Stimulated activated CD8-positive, alpha-beta memory T cell treated with anti-CD3 and anti-CD28 coated beads, Interleukin-4, amount 100 ng/mL, for 4 hours (primary cell): ENCODE measurements at places on chromosomes 3 and 15.

DNA sequence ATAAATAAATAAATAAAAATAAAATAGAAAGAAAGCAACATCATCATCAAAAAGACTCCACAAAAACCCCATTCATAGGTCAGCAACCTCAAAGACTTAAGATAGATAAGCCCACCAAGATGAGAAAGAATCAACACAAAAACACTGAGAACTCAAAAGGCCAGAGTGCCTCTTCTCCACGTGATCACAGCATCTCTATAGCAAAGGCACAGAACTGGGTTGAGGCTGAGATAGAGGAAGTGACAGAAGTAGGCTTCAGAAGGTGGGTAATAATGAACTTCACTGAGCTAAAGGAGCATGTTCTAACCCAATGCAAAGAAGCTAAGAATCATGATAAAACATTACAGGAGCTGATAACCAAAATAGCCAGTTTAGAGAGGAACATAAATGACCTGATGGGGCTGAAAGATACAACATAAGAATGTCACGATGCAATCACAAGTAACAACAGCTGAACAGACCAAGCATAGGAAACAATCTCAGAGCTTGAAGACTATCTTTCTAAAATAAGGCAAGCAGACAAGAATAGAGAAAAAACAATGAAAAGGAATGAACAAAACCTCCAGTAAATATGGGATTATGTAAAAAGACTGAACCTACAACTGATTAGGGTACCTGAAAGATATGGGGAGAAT, 26.4 kb downstream of the GNB5 start:
- no peak for DNase-seq

- no peak for DNase-seq
Observed at GRCh38 chr3:175704366-175705055, 845.4 kb downstream of the NAALADL2 start.

GRCh38 chr3:32577174-32577573, 6.5 kb upstream of the DYNC1LI1 start:
- no peak for DNase-seq

GRCh38 chr3:99023590-99024192, 122.2 kb upstream of the DCBLD2 start:
- no peak for DNase-seq

DNA sequence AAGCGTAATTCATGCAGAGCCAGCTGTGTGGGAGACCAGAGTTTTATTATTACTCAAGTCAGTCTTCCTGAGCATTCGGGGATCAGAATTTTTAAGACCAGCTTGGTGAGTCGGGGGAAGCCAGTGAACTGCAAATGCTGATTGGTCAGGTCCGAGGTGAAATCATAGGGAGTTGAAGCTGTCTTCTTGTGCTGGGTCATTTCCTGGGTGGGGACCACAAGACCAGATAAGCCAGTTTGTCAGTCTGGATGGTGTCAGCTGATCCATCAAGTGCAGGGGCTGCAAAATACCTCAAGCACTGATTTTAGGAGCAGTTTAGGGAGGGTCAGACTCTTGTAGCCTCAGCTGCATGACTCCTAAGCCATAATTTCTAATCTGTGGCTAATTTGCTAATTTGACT, 228.1 kb upstream of the ATP10A start:
- no peak for DNase-seq

DNA sequence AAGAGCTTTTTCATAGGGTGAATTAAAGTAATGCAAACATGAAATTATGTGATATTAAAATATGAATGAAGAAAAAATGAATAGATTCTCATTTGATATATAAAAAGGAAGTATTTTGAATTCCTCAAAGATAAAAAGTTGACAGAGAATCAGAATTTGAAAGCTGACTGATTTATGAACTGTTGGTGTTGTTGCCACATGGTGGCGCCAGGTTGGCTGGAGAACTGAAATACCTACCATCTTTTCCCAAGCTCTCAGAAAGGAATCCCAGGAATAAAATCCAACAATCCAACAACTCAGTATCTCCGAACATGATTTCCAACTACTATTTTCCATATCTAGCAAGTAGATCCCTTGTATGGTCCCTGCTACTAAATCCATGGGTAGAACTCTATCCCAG, 3.1 kb downstream of the MYRIP start:
- DNase-seq: no peak

DNA sequence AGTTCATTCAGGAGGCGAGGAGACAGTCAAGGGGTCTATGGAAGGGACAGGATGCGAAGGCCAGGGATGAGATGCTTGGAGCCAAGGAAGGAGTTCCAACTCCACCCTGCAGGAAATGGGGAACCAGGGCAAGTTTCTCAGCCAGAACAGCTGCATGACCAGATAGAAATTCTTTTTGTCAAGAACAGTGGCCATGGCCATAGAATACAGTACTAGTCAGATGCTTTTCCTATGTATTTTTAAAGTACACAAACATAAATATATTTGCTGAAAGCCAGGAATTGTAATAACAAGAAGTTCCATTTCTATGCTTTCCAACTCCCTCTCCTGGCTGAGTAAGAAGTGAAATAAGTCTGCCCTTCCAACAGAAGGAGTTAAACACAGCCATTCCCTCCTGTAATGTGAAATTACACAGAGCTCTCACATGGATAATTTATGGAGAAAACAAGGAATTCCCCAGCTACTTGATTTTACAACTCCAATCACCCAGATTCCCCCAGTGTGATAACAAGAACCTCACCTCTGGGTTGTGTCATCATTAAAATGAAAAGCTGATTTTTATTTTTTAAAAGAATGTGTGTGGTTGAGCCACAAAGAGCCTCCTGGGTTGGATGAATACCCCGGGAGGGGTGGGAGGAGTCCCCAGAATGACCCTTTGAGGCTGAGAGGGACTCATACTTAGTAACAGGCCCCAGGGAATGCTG, 124.6 kb upstream of the ARHGEF3 start:
- DNase-seq: no peak

DNA sequence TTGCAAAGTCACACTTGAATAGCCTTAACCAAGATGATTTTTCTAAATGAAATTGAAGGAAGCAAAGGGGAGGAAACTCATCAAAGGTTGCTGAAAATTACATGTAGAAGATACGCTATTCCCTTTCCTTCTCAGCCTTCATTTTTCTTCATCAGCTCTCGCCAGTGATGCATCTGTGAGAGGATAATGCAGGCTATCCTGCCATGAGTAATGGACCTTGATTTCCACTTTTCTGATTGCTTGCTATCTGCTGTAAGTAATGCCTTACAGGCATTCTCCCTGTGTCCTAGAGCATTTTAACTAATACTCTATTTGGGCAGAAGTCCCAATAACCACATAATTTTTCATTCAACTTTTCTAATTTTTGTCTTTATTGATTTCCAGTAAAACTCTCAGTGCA, 162.6 kb downstream of the BBX start:
- DNase-seq: no peak

GRCh38 chr3:132318451-132318850, 1.2 kb downstream of the ACP3 start:
- no peak for DNase-seq

DNA sequence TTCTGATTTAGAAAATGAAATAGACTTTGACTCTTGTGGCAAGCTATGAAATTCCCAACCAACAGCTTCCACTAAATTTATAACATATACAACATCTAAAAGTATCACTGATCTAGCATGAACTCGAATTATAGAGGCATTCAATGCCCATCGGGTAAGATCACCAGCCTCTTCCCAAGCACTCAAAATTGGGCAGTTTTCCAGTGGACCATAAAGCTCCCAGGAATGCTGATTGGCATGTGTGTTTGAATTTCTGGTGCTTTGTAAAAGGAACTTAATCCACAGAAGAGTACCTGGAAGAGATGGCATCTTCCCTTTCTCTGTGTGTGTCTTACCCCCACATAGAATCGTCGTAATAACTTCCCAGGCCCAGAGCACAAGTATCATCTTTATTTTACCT, 10.0 kb downstream of the LRTM1 start:
- no peak for DNase-seq

GRCh38 chr15:47870956-47871625, 153.8 kb downstream of the SEMA6D start:
- no peak for DNase-seq

DNA sequence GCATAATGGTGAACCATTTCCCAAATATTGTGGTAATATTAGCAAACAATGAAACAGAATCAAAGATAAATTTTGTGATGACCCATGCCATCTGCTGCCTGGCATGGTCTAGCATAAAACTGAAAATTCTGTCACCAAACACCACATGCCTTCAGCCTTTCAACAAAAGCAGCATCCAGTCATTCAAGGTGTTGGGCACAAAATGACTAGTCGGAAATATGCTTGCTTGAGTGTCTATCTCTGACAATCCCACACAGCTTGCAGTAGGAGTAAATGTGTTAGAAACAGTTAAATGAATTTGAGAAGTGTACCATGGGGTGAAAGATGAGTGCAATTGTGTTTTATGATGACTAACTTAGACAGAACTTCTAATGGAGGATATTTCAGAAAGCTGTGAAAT, 61.7 kb upstream of the CDIN1 start:
- no peak for DNase-seq

DNA sequence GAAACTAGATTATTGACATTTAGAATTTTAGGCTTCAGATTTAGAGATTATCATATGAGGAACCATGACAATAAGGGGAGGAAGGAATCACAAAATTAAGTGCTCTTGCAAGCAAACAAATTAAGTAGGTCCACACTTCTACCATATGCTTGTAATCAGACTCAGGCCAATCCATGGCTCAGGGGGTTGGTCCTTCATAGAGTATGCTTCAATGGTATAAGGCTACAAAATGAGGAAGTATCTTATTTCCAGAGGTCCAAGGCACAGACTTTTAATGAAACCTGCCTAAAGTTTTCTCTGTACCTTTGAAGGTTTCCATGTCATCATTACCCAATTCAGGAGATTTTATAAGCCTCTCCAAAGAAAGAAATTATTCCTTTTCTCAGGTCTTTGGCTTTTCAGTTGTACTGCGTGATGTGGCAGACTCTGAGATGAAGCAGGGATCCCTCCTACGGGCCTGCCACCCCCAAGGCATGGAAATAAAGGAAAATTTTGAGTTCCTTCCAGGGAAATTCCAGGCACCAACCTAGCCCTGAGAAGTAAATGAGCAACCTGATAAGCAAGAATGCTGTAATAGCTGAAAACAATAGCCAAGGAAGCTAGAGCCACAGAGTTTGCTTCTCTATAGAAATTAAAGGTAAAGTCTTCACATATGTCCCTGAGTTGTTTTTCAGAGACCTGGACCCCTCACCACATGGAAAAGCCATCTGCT, 36.3 kb downstream of the SERPINI2 start:
- DNase-seq: no peak

GRCh38 chr3:141311170-141311495, 57.2 kb upstream of the ZBTB38 start:
- DNase-seq: no peak

DNA sequence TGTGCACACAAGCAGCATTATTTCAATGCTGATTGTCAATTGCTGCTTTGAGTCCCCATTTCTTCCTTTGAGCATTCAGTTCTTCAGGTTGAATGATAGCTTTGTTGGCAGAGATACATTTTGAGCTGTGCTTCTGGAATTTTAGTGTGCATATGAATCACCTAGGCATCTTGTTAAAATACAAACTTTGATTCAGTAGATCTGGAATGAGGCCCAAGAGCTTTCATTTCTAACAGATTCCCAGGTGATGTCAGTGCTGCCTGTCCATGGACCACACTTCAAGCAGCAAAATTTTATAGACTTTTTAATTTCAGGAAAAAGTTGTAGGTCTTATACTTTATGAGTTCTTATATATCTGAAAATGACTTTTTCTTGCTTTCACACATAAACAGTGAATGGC, 131.1 kb downstream of the ADAMTSL3 start:
- DNase-seq: no peak

DNA sequence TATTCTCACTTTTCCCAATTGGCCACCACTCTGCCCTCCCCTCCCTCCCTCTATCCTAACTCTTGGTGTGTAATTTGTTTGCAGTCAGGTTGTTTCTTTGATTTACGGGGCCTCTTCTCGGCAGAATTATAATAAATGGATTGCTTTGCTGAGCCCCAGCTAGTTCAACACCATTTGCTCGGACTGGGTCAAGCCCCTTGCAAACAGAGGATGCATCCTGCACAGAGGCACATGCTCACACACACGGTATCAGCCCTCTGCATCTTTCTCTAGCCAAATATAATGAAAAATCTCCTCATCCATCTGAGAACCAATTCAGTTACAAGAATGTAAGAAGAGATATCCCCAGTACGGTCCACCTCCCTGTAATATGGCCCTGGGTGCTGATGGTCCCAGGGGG, 97.7 kb downstream of the EPHB1 start:
- DNase-seq: no peak

- no peak for DNase-seq
Observed at GRCh38 chr15:82146990-82147461, 101.2 kb upstream of the MEX3B start.

DNA sequence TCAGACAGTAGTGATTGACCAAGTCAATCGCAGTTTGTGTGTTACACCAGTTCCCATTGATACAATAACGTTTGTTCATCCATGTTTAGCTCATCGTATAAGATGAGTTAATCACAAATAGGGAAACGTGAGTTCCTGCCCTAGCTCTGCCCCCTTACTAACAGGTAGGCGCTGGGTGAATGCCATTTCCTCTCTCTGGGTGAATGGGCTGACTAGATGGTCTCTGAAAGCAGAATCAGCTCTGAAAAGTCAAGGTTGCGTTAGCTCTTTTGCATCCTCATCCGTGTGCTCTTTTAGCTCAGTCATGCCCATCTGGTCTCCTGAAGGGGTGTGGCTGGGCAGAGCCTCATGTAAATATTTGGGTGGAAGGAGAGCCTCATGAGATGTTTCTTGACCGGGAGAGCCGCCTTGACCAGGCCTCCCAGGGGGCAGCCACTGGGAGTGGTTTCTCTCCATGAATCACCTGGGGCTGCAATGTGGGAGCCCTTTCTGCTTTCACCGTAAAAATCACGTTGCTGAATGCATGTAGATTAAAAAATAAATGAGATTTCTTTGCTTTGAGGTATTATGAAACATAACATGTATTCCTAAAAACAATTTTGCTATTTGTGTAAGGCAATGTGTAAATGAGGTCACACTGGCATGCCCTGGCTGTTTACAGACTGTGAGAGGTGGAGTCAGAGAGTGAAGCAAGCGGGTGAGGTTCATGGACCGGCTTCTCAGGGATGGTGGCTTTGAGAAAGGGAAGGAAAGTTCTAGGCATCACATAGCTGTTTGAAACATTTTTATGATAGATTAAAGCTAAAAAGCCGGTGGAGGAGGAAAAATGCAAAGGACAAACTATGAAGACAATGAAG, 108.4 kb upstream of the RASGRP1 start:
- DNase-seq: no peak

GRCh38 chr15:77980098-77980497, 97.4 kb downstream of the TBC1D2B start:
- DNase-seq: no peak

GRCh38 chr15:89332446-89332845, 2.2 kb downstream of the POLG start:
- no peak for DNase-seq

GRCh38 chr3:32989171-32989570, 37.7 kb downstream of the CCR4 start:
- DNase-seq: no peak

DNA sequence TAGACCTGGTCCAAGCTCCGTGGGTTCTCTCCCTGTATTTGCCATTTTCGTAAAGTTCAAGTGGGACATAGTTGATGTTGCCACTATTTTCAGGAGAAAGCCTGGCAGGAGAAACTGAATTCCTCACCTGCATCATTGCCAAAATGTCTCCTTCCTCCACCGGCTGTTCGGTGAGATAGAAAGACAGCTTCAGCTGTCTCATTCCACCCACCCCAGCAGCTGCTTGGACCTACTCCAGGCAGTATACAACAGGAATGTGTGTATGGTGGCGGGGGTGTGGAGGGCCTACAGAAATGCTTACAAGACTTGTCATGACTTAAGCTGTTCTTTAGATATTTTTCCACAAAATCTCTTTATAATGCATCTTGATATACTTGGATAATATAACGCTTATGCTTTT, 132.7 kb upstream of the RAP2B start:
- DNase-seq: no peak
